ENCODE measurements at places on chromosomes 3 and 15. TPM values are rescaled to one million over a fixed set of nuclear protein-coding genes. Genes with fewer than 3 reads are reported as not detected.
A peak's percentile ranks its signal among the peaks of the same experiment; 100 is the strongest.

GRCh38 chr3:124333931-124334640 is 342.2 kb upstream of the ROPN1 start:
- no peak overlapping the region for H3K27ac ChIP-seq
- H3K36me3 ChIP-seq = no peaks in the 10 kb centered on the region
- H3K4me3 ChIP-seq = no peak overlapping the region
- H3K27me3 ChIP-seq = no peaks in the 10 kb centered on the region
- no peak for DNase-seq
- no peaks in the 10 kb centered on the region for H3K4me1 ChIP-seq

DNA sequence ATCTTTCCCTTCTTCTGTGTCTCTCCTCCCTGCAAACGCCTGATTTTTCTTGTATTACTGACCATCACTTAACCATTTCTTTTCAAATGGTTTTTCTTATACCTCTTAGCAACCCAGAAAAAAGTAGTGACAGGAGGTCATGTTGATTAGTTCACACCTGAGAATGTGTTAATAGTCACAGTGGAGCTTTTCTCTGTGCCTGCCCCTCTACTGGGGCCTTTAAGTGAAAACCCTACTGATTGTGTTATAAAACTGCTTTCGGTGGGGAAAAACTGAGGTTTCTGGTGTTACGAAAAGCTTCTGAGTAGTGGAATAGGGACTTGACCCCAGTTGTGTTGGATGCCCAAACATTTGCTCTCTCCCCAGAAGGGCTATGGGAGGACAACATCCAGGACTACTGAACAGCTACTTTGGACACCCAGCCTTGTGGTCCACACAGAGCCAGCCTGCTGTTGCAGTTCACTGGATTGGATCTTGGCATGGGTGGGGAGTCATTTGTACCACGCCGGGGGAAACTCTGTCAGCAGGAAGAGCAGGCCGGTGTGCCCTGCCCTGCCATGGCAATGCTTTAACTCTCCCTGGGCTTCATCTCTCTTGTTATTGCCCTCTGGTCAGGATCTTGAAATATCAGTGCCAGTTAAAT is 10.3 kb downstream of the GPR87 start:
- H3K36me3 ChIP-seq = no peaks in the 10 kb centered on the region
- no peaks in the 10 kb centered on the region for H3K27me3 ChIP-seq
- H3K4me1 ChIP-seq = no peaks in the 10 kb centered on the region
- no peak overlapping the region for H3K4me3 ChIP-seq
- no peak for DNase-seq
- H3K27ac ChIP-seq = no peak overlapping the region

DNA sequence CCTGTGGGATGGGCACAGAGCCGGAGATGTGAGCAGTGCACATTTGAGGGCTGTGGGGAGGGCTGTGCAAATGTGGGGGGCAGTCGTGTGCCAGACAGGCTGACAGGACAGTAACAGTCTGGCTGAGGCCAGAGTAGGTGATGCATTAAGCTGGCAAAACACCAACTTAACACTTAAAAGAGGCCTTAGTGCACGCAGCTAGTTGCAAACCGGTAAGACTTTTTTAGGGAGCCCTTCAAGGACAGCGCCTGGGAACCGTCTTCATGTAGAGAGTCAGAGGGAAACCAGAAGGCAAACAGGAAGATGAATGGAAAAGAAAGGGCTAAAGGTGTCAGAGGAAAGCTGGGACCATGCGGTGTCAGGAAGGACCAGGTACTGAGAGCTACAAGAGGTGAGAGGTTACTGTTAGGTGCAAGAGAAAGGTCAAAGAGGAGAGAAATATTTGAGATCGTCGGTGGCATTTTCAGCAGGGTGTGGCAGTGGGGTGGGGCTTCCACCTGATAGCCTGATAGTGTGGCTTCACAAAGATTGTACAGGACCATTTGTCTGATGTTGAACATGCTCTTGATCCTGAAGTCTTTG is 30.0 kb upstream of the CHD2 start:
- no peak overlapping the region for H3K27ac ChIP-seq
- no peaks in the 10 kb centered on the region for H3K27me3 ChIP-seq
- peaks cover 4% of the 10 kb centered on the region for H3K4me1 ChIP-seq

KNSTRN gene
- polyA plus RNA-seq = 20.1 TPM

XCR1 gene
- polyA plus RNA-seq = 1.1 TPM

- peaks cover 9% of the 10 kb centered on the region for H3K4me1 ChIP-seq
- no peaks in the 10 kb centered on the region for H3K36me3 ChIP-seq
- peak; percentile 96 for DNase-seq
Measured at GRCh38 chr15:31396881-31397560, 70.4 kb downstream of the KLF13 start.

DNA sequence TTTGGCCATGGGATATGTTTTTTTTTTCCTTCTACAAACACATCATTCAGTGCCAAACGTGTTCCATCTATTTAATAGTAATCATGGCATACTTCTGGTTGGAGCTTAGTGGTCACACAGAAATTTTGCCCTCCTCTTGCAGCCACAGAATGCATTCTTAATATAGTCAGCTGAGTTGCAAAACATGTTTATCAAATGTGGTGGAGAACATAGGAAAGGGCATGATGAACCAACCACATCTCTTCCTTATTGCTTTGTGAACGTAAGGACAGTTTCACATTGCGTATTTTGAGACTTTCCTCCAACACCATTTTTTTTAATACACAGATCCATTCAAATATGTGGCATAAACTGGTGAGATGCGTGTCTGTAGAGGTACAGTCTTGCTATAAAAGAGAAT is 106.8 kb downstream of the BBX start:
- no peaks in the 10 kb centered on the region for H3K36me3 ChIP-seq
- no peak overlapping the region for H3K4me3 ChIP-seq
- DNase-seq = no peak
- no peaks in the 10 kb centered on the region for H3K4me1 ChIP-seq

GRCh38 chr3:13518516-13518953 is 30.4 kb upstream of the FBLN2 start:
- H3K27me3 ChIP-seq = no peaks in the 10 kb centered on the region
- no peak for DNase-seq
- no peak overlapping the region for H3K4me3 ChIP-seq
- H3K36me3 ChIP-seq = no peaks in the 10 kb centered on the region
- no peak overlapping the region for H3K27ac ChIP-seq
- no peaks in the 10 kb centered on the region for H3K4me1 ChIP-seq

- H3K27me3 ChIP-seq = no peaks in the 10 kb centered on the region
- H3K4me3 ChIP-seq = no peak overlapping the region
- peak overlapping the region; percentile 83 for H3K27ac ChIP-seq
- peaks cover 51% of the 10 kb centered on the region for H3K4me1 ChIP-seq
- DNase-seq = no peak
- no peaks in the 10 kb centered on the region for H3K36me3 ChIP-seq
Measured at GRCh38 chr3:71211083-71211482, 372.4 kb downstream of the FOXP1 start.

GRCh38 chr3:190238871-190239270 is 83.4 kb downstream of the CLDN1 start:
- H3K36me3 ChIP-seq = no peaks in the 10 kb centered on the region
- no peak overlapping the region for H3K27ac ChIP-seq
- no peak overlapping the region for H3K4me3 ChIP-seq
- H3K4me1 ChIP-seq = no peaks in the 10 kb centered on the region
- H3K27me3 ChIP-seq = no peaks in the 10 kb centered on the region

SLC27A2 gene
- 81.2 TPM for polyA plus RNA-seq

- no peaks in the 10 kb centered on the region for H3K36me3 ChIP-seq
- DNase-seq = no peak
- H3K4me3 ChIP-seq = no peak overlapping the region
- H3K27ac ChIP-seq = no peak overlapping the region
- H3K27me3 ChIP-seq = no peaks in the 10 kb centered on the region
Measured at GRCh38 chr3:80770106-80771074, 991.1 kb downstream of the GBE1 start.

LHFPL4 gene
- 0.22 TPM for polyA plus RNA-seq

- H3K4me3 ChIP-seq = no peak overlapping the region
- no peaks in the 10 kb centered on the region for H3K36me3 ChIP-seq
- no peaks in the 10 kb centered on the region for H3K27me3 ChIP-seq
- H3K4me1 ChIP-seq = no peaks in the 10 kb centered on the region
Measured at GRCh38 chr3:27208961-27209616, 160.1 kb downstream of the NEK10 start.

GOLGA8G gene
- polyA plus RNA-seq = not detected

DNA sequence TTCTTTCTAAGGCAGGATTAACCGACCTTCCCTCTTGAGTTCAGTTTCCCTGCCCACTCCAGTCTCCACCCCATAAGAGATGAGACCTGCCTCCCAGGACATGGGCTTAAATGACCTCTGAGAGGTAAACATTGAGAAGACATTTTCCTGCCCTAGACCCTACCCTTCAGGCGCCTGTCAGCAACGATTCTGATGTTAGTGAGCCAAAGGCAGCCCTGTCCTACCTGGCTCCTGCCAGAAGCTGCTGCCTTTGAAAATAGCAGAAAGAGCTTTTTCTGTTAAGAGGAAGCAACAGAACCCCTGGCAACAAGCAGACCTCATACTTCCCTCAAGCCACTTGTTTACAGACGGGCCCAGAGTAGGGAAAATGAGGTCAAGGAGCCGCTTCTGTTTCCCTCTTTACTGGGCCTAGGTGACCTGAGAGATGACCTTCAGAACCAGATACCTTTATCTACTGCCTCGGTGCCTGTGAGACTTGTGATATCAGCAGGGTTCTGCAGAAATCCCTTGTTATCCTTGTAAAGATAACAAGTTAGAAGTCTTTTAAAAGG is 52.0 kb downstream of the CD200R1L start:
- H3K4me3 ChIP-seq = no peak overlapping the region
- H3K4me1 ChIP-seq = no peaks in the 10 kb centered on the region
- no peaks in the 10 kb centered on the region for H3K27me3 ChIP-seq
- H3K36me3 ChIP-seq = no peaks in the 10 kb centered on the region
- H3K27ac ChIP-seq = no peak overlapping the region

ARPP21 gene
- polyA plus RNA-seq = not detected

- H3K27me3 ChIP-seq = no peaks in the 10 kb centered on the region
- H3K4me3 ChIP-seq = no peak overlapping the region
- no peak for DNase-seq
Measured at GRCh38 chr15:93415576-93415975, 326.6 kb upstream of the RGMA start.

- H3K27ac ChIP-seq = no peak overlapping the region
- no peaks in the 10 kb centered on the region for H3K36me3 ChIP-seq
- no peak for DNase-seq
- peaks cover 15% of the 10 kb centered on the region for H3K27me3 ChIP-seq
- no peaks in the 10 kb centered on the region for H3K4me1 ChIP-seq
- H3K4me3 ChIP-seq = no peak overlapping the region
Measured at GRCh38 chr3:190121383-190121782, 686 bp upstream of the P3H2 start.

MME gene
- polyA plus RNA-seq = 142 TPM

DNA sequence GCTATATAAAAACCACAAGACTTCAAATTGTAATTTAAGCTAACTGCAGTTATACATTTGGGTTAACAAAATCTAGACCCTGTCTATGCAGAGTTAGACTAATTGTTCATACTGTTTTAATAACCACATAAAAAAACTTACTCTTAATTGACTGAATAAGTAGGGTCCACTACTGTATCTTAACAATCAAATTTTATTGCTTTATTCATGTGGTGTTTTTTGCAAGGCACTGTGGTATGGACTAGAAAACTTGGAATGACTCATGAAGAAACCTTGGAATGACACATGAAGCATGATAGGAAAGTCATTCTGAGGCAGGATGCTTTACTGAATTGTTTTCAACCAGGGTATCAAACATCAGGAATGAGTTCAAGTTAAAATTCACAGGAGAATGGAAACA is 2.3 kb downstream of the SERP1 start:
- H3K36me3 ChIP-seq = no peaks in the 10 kb centered on the region
- H3K27ac ChIP-seq = no peak overlapping the region
- H3K4me3 ChIP-seq = no peak overlapping the region
- no peaks in the 10 kb centered on the region for H3K27me3 ChIP-seq
- peaks cover 3% of the 10 kb centered on the region for H3K4me1 ChIP-seq
- DNase-seq = peak; percentile 28

DNA sequence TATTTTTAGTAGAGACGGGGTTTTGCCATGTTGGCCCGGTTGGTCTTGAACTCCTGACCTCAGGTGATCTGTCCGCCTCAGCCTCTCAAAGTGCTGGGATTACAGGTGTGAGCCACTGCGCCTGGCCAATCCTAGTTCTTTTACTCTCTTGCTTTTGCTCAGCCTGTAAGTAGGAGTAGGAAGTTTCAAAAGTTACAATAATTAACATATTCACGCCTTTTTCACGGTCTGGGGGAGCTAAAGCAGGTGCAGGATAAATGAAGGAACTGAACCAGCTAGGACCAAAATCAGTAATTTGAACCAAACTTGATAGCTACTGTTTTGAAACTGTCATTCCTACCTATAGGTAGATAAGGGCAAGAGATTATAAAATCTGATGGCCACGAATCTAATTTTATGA is 98.5 kb downstream of the CACNA1D start:
- no peaks in the 10 kb centered on the region for H3K36me3 ChIP-seq
- no peak overlapping the region for H3K4me3 ChIP-seq
- H3K4me1 ChIP-seq = no peaks in the 10 kb centered on the region
- no peak overlapping the region for H3K27ac ChIP-seq
- peaks cover 3% of the 10 kb centered on the region for H3K27me3 ChIP-seq

- H3K27ac ChIP-seq = no peak overlapping the region
- H3K27me3 ChIP-seq = no peaks in the 10 kb centered on the region
- no peaks in the 10 kb centered on the region for H3K36me3 ChIP-seq
- no peaks in the 10 kb centered on the region for H3K4me1 ChIP-seq
- no peak overlapping the region for H3K4me3 ChIP-seq
Measured at GRCh38 chr3:65894126-65894525, 144.6 kb downstream of the MAGI1 start.

DNA sequence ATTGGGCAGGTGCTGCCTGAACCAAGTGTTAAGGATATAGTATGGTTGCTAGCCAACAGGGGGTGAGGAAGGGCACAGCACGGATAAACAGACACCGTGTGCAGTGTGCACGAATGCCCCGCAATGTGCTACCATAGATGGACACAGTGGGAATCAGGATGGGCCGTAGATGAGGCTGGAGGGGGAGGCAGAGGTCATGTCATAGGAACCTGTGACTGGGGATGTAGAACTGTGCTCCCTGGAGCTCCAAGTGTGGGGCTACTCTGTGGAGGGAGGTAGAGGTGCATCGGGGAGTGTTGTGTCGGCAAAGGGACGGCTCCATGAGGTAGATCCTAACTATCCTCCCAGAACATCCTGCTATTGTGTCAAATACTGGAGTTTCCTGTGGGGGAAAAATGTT is 102.5 kb downstream of the TNIK start:
- H3K36me3 ChIP-seq = no peaks in the 10 kb centered on the region
- no peak for DNase-seq
- peak overlapping the region; percentile 84 for H3K27ac ChIP-seq
- no peaks in the 10 kb centered on the region for H3K27me3 ChIP-seq
- peaks cover 5% of the 10 kb centered on the region for H3K4me1 ChIP-seq
- no peak overlapping the region for H3K4me3 ChIP-seq

Data from small intestine (tissue), 16 donors.